NCI-H1105 (cell line): ENCODE measurements at places on chromosomes 2 and 18.

DNA sequence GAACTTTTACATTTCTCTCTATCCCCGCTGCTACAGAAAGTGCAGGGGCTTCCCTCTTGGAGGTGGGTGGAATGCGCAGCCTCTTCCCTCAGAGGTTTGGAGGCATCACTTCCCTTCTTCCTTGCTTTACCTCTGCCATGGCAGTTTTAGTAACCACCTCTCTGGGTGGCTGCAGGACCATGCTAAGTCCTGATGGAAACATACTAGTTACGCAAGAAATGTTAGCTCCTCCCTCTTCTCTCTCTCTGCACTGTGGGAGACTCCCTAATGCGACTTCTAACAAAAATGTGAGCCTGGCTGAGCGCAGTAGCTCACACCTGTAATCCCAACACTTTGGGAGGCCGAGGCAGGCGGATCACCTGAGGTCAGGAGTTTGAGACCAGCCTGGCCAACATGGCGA is 116.8 kb upstream of the RAB6C start:
- DNase-seq, result no peak

GRCh38 chr2:164784376-164784775 is 57.2 kb downstream of the COBLL1 start:
- DNase-seq, result no peak

DNA sequence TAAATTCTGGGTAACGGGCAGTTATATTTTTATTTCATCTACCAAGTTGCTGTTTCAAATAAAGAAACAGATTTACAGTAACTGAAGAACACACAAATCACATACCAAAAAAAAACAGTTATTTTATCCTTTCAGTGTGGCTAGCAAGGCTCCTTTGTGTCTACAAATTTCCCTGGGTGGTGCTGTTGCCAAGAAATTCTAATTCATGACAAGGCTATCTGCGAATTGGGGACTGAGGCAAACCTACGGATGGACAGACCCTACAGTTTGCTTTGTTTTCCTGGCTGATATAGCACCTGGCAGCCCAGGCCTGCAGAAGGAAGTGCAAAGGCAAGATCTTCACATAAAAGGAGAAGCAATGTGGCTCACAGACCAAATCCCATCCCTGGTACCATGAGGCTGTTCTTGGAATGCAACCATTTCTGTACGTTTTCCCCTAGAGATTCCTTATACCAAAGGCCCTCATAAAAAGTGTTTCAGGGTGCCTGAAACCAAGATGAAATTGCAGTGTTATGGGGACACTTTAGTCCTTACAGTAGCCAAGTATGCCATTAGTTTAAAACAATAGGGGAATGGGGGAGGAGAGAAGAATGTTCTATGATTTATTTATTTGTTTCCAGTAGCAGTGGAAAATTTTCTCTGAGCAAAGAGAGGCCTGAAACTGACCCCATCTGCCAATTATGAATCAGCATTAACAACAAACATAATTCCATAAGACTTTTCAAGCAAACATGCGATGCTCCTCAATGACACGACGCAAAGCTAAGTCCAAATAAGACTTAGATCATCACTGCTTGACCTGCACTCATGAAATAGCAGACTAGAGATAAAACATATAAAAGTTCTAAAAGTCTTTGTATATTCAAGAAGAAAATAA is 4.3 kb downstream of the KLF7 start:
- DNase-seq, result no peak

- DNase-seq, result no peak
These were observed 37.0 kb downstream of the ROCK1 start for GRCh38 chr18:21074336-21075323.

- DNase-seq, result no peak
These were observed 7.2 kb upstream of the ACKR3 start for GRCh38 chr2:236562434-236562833.

DNA sequence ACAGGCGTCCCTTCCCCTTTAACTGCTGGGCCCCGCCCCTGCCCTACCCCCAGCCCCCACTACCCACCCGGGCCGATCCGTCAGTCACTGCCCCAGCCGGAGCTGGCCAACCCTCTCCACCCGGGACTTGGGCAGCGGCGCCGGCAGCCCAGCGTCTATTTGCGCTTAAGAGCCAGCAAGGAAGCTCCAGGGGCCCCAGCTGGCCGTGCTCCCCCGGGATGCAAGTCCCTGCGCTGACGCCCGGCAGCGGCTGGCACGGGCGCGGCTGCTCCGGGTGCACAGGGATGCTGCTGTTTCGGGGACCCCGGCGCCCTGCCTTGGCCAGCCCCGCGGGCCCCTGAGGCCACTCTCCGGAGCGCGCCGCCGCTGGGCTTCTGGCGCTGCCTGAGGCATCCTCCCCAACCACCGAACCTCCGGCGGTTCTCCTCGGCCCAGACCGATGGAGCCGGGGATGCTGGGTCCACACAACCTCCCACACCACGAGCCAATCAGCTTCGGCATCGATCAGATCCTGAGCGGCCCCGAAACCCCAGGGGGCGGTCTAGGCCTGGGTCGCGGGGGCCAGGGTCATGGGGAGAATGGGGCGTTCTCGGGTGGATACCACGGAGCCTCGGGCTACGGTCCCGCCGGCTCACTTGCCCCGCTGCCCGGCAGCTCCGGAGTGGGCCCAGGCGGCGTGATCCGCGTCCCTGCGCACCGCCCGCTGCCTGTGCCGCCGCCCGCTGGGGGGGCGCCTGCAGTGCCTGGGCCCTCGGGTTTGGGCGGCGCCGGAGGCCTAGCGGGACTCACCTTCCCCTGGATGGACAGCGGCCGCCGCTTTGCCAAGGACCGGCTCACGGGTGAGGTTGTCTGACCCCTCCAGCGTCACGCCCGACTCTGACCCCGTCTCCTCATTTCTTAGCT is at the start of gene TLX2:
Gene TLX2 (plus strand): TSS at position 83 of the 903 bp plus-strand sequence. CDS start 357 bp downstream, at position 440.
- no peak for DNase-seq

DNA sequence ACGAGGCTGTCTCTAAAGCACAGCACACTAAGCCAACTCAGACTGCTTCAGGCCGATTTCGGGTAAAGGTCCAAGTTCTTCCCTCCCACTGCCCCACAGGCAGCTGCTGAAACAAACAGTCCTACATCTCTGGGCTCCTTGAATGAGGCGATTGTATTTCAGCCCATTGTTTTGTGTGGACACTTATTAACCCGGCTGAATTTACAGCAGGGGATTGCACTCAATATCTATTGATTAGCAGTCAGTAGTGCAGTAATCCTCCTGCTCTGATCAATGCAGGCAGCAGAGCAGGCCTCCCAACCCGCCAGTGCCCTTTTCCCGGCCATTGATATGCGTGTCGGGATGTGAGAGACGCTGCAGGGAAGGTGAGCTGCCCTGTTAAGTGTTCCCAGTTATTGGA is 330.1 kb downstream of the CMPK2 start:
- DNase-seq, result no peak

DNA sequence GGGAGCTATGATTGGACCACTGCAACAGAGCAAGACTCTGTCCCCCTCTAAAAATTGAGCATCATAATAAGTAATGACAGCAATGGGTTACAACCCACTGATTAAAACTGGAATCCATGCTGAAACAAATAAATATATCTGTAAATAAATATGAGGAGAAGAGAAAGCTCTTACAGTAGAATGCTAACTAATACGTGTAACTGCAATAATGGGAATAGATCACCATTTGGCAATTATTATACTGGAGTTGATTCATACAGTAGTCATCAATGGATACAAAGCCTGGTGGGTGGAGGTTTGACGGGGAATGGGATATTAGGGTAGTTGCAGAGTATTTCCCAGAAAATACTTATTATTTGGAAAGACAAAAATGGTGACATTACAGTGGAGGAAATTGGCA is 6.1 kb upstream of the INO80B start:
- no peak for DNase-seq

GRCh38 chr2:155157065-155157464 is 458.6 kb downstream of the KCNJ3 start:
- no peak for DNase-seq

- no peak for DNase-seq
These were observed 35.5 kb downstream of the TGIF1 start for GRCh38 chr18:3485153-3486149.

DNA sequence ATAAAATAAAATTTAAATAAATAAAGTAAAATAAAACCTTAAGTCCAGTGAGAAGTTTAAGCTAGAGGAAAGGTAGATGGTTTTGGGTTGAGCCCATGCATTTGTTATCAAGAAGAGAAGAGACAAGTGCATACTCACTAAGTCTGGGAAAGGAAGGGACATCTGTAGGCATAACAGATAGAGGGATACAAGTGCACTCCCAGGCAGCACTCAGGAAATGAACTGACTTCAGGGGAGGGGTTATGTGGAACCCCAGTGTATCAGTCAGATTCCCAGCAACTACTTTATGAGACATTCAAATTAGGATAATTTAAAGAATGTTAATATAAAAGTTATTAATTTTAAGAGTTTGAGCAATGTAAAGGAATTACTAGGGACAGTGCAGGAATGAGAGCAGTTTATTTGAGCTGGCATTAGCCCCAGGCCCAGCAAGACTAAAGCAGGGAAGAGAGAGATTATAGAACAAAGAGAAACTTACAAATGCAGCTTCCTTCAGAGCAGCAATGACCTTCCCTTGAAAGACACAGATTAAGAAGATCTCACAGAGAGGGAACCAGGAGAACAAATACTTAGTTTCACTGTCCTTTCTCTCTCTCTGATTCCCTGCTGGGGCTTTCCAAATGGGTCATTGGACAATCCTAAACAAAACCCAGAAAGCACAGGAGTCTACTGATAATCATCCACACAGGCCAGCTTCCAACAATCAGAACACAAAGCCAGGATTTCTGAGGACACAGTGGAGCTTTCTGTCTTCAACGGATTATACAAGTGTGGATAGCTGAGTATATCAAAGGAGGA is 109.7 kb downstream of the ERBB4 start:
- DNase-seq, result no peak

DNA sequence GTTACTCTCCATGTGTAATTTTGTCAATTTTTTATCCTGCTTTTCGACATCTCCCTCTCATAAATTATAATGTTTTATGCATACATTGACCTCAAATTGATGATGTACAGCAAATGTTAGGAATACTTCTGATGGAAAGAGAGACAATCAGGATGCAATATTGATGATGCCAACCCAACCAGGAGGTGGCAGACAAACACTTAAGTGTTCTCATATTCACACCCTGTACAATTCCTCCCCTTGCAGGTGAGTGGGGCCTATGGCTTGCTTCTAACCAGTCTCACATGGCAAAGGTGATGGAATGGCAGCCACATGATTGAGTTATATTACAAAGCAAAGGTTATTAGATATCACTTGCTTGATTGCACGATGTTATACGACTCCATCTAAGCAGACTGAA is 594.3 kb upstream of the REG3G start:
- peak; percentile 8 for DNase-seq

- DNase-seq, result no peak
These were observed 236.5 kb upstream of the SPHKAP start for GRCh38 chr2:228417956-228418355.

- DNase-seq, result no peak
These were observed 57.6 kb upstream of the KLHL29 start for GRCh38 chr2:23327416-23327815.

GRCh38 chr2:53334610-53335009 is 433.0 kb upstream of the CHAC2 start:
- DNase-seq, result no peak

- no peak for DNase-seq
These were observed 5.9 kb downstream of the ARID5A start for GRCh38 chr2:96542357-96542977.

- DNase-seq, result peak; percentile 62
These were observed 78.3 kb upstream of the FZD5 start for GRCh38 chr2:207847807-207848544.

DNA sequence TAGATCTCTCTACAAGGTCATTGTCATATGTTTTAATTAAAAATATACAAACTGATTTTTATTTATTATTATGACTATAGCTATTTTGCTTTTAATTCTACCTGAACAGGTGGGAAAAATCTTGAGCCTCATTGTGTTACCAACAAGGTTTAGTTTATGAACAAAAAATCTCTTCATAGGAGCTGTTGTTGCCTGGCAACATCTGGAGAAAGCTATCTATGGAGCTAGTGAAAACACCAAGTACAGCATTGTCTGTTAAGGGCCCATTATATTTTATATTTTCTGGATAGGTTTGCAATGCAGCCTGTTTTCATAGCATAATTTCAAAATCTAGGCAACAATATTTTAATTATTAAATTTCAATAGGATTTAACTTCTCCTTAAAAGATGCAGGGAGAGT is 383.0 kb upstream of the TMEFF2 start:
- DNase-seq, result no peak

DNA sequence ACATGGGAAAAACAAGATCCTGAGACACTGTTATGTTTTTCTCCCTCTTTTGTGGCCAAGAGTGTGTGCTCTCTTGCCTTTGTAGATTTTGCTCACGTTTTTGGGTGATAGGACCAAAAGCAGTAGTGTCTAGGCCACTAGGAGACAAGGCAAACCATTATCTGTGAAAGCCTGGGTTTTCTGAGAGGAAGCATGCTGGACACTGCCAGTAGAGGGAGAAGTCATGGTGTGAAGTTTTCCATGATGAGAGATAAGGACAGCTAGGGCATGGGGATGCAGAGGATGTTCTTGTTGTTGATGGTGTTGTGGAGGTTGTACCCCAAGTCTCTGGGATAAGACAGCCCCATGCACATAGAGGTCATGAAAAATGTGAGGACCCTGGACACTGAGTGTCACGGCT is 285.3 kb downstream of the SOX11 start:
- DNase-seq, result no peak

DNA sequence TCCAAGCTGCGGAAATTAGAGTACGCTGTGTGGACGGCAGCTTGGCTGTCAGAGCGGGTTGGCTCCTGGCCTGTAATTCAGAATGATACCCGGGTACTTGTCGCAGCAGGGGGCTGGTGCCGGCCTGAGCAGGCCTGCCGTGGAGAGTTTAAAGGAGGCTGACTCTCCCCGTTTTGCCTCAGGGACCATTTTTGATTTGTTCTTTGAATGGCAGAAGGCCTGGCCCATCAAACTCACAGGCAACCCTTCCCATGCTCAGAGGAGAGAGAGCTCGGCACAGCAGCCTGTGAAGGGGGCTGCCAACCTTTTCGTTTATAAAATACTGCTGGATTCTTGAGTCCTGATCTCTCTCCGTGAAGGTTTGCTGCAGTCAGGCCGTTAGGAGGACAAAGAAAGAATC is 151.3 kb downstream of the KLHL29 start:
- DNase-seq, result peak; percentile 71

- no peak for DNase-seq
These were observed 47.8 kb downstream of the SMAD2 start for GRCh38 chr18:47882641-47883040.

GRCh38 chr2:112150447-112150846 is 12.3 kb downstream of the FBLN7 start:
- DNase-seq, result no peak
